ENCODE measurements at places on chromosomes 11 and 22.

DNA sequence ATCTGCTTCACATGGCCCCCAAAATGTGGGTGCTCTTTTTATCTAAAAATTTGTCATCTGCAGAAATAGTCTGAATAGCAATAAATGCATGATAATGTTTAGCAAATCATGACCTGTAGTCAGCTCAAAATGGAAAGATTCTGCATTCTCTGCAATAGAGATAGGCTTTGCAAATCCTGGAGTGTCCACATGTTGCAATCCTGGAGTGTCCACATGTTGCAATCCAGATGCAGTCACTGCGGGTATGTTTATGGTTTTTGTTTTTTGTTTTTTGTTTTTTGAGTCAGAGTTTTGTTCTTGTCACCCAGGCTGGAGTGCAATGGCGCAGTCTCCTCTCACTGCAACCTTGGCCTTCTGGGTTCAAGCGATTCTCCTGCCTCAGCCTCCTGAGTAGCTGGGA lies 20.2 kb upstream of the LRRC32 start:
- no peaks in the 10 kb centered on the region for H3K4me1 ChIP-seq
- H3K27ac ChIP-seq = no peak overlapping the region
- H3K36me3 ChIP-seq = no peaks in the 10 kb centered on the region

- no peaks in the 10 kb centered on the region for H3K36me3 ChIP-seq
- no peaks in the 10 kb centered on the region for H3K27me3 ChIP-seq
- peaks cover 20% of the 10 kb centered on the region for H3K4me1 ChIP-seq
- H3K27ac ChIP-seq = no peak overlapping the region
- DNase-seq = no peak
- no peak overlapping the region for H3K4me3 ChIP-seq
These were observed 72.4 kb downstream of the ZNRF3 start for GRCh38 chr22:28955817-28956216.

GRCh38 chr22:31876156-31876920 lies 68.0 kb upstream of the YWHAH start:
- H3K27me3 ChIP-seq = no peaks in the 10 kb centered on the region
- peaks cover 83% of the 10 kb centered on the region for H3K36me3 ChIP-seq
- H3K4me3 ChIP-seq = no peak overlapping the region

DNA sequence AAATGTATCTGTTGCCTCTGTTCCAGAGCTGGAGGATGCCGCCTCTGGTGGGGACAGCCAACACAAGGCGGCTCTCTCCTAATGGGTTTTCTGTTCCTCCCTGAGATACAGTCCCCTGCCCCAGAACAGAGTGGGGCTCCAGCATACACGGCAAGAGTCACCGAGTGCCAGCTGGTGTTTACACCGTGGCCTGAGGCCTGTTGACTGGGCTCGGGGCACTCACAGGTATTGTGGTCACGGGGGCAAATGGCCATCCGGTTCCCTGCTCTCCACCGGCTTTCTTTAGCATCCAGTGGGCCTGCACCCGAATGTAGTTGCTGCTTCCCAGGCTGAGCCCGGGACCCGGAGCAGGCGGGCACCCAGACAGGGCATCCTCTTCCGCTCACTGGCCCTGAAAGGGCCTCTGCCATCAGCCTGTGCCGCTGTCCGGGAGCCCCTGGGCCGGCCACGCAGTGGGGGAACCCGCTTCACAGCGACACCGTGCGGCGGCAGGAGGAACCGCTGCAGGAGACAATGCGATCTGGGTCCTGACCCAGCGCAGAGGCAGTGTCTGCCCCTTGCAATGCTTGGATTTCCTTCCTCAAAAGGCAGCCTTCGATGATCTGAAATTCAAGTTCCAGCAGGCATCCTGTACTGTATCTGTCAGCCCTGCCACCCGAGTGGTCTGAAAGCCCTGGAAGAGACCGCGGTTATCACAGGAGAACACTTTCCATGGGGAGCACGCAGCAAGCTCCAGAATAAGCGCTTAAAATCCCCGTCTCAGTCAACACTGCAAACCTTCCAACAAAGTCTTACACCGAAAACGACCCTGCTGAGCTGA lies 859 bp upstream of the KRTAP5-5 start:
- no peaks in the 10 kb centered on the region for H3K36me3 ChIP-seq
- DNase-seq = no peak
- H3K27me3 ChIP-seq = no peaks in the 10 kb centered on the region
- no peak overlapping the region for H3K27ac ChIP-seq
- H3K4me3 ChIP-seq = no peak overlapping the region

GRCh38 chr11:121082670-121083069 lies 18.4 kb upstream of the TECTA start:
- no peak for DNase-seq
- no peaks in the 10 kb centered on the region for H3K36me3 ChIP-seq
- H3K4me1 ChIP-seq = no peaks in the 10 kb centered on the region
- no peak overlapping the region for H3K4me3 ChIP-seq
- no peaks in the 10 kb centered on the region for H3K27me3 ChIP-seq
- H3K27ac ChIP-seq = no peak overlapping the region

DNA sequence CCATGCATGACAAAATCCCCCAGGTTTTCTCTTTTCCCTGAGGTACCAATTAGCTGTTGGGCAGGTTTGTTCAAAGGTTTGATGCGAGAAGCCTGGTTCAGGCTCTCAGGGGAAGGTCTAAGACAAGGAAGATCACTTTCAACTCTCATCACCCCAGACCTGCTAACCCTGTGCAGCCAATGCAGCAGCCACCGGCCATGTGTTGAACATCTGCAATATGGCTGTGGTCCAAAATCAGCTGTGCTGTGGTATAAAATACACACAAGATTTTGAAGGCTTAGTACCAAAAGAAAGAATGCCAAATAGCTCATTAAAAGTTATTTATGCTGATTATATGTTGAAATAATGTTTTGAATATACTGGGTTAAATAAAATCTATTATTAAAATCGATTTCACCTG lies 58.5 kb downstream of the SMCO4 start:
- no peaks in the 10 kb centered on the region for H3K27me3 ChIP-seq
- no peak for DNase-seq
- H3K4me1 ChIP-seq = no peaks in the 10 kb centered on the region
- no peaks in the 10 kb centered on the region for H3K36me3 ChIP-seq
- H3K27ac ChIP-seq = no peak overlapping the region

DNA sequence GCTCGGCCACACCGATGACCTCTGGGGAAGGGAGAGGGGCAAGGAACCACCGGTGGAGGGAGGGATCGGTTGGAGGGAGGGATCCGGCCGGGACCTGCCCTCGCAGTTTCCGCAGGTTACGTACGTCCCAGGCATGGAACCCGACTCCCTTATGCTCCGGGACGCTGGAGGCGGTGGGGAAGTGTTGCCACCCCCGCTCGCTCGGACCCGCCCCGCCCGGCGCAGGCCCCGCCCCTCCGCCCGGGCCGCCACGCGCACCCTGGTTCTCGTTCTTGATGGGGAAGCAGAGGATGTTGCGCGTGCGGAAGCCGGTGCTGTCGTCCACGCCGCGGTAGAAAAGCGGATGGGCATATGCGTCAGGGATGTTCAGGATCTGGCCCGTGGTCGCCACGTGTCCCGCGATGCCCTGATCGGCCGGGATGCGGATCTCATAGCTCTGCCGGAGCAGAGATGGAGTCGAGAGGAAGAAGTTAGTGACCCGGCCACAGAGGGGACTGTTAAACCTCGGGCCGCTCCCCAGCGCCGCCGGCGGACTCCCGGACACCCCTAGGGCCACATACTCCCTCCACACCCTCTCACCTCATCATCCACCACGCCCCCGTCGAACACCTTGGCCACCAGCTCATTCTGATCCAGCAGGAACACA lies 89.8 kb downstream of the PDE2A start:
- peak; percentile 27 for DNase-seq
- peak overlapping the region; percentile 26 for H3K4me3 ChIP-seq

DNA sequence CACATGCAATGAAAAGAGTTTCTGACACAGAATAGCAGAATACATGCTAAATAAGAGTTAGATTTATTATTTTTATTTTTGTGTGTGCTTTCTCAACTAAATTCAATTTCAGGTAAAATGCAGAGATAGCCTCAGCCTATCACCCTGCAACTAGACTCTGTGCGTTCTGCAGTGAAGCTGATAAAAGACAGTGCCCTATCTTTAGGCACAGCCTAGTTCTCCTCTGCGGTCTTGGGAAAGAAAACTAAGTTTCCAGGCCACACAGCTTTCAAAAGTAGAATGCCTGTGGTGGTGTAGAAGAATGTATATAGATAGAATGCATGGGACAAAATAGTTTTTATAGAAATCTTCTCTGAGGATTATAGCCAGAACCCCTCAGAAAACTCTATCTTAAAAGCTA lies 12.0 kb upstream of the MMP1 start:
- H3K27ac ChIP-seq = no peak overlapping the region
- no peaks in the 10 kb centered on the region for H3K4me1 ChIP-seq
- H3K36me3 ChIP-seq = no peaks in the 10 kb centered on the region
- no peak for DNase-seq
- H3K27me3 ChIP-seq = no peaks in the 10 kb centered on the region
- no peak overlapping the region for H3K4me3 ChIP-seq

DNA sequence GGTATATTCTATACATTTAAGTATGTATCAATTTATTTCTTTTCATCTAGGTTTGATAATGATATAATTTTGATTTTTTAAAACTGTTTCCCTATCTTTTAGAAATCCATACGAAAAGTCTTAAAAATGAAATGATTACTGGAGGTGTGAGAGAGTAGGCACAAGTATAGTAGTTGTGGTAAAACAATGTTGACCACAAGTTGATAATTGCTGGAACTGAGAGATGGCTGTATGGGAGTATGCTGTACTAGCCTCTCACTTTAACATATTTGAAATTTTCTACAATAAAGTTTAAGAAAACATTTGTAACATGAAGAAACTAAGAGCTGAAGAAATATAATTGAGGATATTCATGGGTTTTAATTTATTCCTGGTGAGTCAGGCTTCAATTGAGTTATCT lies 30.0 kb downstream of the FSHB start:
- H3K4me3 ChIP-seq = no peak overlapping the region
- no peaks in the 10 kb centered on the region for H3K27me3 ChIP-seq
- no peak for DNase-seq
- H3K27ac ChIP-seq = no peak overlapping the region
- H3K4me1 ChIP-seq = no peaks in the 10 kb centered on the region
- no peaks in the 10 kb centered on the region for H3K36me3 ChIP-seq

DNA sequence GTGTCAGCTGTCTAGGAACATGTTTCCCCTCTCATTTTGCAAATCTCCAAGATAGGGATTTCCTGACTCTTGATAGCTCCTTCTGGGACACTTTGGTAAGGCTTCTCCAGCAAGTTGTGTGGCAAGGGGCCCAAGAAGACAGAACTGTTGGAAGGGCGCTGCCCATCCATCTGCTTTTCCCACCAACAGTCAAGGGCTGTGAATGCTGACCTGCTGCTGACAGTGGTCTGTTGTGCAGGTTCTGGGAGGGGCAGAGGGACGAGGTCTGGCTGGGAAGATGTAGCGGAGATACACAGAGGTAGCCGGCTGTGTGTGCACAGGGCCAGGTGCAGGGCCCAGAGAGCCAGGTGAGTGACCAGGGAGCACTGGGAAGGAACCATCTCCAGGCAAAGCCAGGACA lies 12.2 kb downstream of the BCR start:
- no peaks in the 10 kb centered on the region for H3K27me3 ChIP-seq
- DNase-seq = no peak
- peaks cover 13% of the 10 kb centered on the region for H3K36me3 ChIP-seq

- DNase-seq = peak; percentile 37
- no peaks in the 10 kb centered on the region for H3K36me3 ChIP-seq
- peaks cover 14% of the 10 kb centered on the region for H3K4me1 ChIP-seq
- peak overlapping the region; percentile 13 for H3K27ac ChIP-seq
- H3K4me3 ChIP-seq = no peak overlapping the region
These were observed 60.0 kb downstream of the PKNOX2 start for GRCh38 chr11:125224391-125225021.

All from tibial nerve (tissue), 4 donors.